ENCODE measurements at places on chromosomes 16 and 17. TPM values are rescaled to one million over a fixed set of nuclear protein-coding genes. Genes with fewer than 3 reads are reported as not detected.

- no peak for DNase-seq
Measured at GRCh38 chr17:37025847-37026530, 77.2 kb downstream of the AATF start.

RAMP2 gene
- total RNA-seq = 1.5 TPM

DNA sequence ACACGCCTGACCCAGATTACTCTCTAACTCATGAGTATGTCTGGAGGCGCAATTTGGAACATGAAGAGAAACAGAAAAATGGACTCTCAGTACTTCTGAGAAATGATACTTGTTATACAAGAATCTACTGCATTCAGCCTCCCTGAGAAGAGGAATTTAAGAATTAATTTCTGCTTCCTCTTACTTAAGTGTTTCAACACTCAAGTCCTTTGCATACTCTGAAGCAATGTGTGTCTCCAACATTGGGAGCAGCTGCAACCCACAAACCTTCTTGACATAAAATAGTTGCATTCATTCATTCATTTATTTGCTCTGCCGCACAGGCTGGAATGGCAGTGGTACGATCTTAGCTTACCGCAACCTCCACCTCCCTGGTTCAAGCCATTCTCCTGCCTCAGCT, 199.8 kb downstream of the NPIPA7 start:
- DNase-seq = no peak

DNA sequence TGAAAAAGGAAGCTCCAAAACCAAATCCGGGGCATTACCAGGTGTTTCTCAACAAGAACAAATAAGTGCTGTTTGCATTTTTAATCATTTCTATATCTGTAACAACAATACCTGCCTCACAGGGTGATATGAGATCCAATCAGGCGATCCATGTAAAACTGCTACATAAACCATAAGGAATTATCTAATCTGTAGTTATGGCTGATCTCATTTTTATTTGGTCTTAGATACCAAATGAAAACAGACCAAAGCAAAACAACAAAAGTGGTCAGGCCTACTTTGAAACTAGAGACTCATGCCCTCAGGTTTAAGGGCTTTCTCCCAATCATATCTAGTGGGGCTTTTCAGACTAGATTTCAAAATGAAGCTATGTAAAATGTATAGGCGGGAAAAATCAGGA, 28.3 kb downstream of the XPO6 start:
- no peak for DNase-seq
